GM23248 (cell line): ENCODE measurements at places on chromosomes 16 and 17.

GRCh38 chr16:81500833-81501521 is 56.4 kb downstream of the CMIP start:
- no peak for DNase-seq

DNA sequence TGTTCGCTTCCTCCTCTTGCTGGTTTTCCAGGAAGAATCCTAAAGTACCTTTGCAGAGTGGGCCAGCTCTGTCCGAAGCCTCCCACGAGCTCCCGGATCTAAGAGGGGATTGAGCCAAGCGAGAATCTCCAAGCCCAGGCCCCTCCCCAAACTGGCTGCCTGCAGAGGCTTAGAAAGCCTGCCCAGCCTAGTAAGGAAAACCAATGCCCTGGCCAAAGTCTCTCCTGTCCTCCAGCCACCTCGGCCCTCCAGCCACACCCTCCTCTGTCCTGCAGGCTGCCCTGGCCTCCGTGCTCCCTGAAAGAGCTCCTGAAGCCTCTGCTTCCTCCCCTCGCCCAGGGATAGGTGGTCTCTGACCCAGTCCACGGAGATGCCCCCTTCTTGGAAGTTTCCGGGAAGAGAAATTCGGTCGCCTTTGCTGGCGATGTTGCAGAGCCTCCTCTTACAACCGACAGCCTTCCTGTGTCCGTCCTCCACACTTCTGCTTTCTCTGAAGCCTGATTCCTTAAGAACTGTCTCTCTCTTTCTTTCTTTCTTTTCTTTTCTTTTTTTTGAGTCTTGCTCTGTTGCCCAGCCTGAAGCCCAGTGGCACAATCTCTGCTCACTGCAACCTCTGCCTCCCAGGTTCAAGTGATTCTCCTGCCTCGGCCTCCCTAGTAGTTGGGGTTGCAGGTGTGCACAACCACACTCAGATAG is 54.9 kb upstream of the TOB1 start:
- no peak for DNase-seq

GRCh38 chr17:35915153-35915964 is 15.2 kb downstream of the RDM1 start:
- no peak for DNase-seq

DNA sequence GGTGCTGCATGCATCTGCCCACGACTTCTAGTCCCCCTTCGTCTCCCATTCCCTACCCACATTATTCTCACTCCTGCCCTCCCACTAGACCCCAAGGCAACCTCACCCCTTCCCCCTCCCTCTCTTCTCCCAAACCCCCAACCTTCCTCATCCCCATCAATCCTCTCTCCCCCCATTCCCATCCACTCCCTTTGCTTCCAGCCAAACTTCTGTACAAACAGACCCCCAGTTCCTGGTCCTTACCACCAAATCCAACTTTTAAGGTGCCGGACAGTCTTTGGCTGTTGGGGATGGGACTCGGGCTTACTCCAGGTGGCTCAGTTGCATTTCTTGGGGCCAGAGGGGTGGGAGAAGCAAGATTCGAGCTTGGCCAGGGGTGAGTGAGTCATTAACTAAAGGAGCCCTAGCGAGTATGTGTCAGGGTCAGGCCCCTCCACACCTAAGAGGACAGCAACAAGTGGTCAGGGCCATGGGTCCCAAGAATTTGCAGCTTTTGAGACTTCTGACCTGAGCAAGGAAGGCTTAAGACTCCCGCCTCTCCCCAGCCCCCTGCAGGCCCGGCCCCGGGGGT is at the start of gene SLC38A8:
SLC38A8 (minus strand) TSS at position 488 of the 571 bp plus-strand sequence. CDS start 638 bp downstream, outside the sequence.
- DNase-seq, result no peak

- peak; percentile 53 for DNase-seq
Measured at GRCh38 chr17:44362949-44363612, 572 bp downstream of the FAM171A2 start.

DNA sequence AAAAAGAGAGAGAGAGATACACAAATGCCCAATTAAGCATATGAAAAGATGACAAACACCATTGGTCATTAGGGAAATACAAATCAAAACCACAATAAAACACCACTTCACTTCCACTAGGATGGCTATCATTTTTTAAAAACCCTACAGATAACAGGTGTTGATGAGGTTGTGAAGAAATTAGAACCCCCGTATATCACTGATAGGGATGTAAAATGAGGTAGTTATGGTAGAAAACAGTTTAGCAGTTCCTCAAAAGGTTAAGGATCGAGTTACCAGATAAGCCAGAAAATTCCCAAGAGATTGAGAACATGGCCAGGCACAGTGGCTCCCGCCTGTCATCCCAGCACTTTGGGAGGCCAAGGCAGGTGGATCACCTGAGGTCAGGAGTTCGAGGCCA is 2.8 kb downstream of the P2RX5 start:
- no peak for DNase-seq

DNA sequence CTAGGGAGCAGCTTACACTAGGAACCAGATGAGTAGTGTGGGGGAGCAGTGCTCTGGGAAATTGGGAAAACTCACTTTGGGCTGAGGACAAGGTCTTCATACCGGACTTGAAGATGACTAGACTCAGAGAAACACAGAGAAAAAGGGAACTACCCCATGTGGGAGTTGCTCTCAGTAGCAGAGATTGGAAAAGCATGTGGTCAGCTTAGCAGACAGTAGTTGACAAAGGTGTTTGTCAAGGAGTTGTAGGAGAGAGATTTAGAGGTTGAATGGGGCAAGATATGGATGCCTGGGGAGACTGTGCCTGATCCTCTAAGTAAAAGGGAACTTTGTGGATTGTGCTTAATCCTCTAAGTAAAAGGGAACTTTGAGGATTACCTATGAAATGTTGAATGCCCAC is 194.5 kb upstream of the COX10 start:
- no peak for DNase-seq

DNA sequence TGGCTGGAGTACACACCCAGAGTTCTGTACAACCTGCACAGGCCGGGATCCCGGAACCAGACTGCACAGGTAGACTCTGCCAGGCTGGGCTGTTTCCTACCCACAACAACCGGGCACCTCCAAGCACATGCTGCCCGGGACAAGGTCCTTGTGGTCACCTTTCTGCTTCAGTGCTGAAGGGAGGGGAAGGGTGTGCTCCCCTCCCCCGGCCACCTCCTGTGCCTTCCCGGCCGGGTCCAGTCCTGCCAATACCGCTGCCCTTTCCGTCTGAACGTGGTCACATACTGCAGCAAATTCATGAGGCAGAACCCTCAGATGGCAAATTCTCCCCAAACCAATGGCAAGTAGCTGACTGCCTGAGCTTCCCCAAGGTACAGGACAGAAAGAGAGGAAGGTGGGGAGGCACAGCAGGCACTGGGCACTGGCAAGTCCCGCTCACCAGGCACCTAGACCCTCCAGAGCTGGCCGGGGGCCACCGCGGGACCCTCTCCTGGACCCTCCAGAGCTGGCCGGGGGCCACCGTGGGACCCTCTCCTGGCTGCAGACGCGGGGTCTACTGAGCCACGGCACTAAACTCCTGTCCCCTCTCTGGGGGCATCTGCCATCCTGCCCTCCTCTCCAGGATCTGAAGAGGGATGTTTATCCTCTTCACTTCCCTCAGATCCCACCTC is 22.8 kb downstream of the SLC43A2 start:
- DNase-seq, result no peak

- DNase-seq, result no peak
Measured at GRCh38 chr16:83004868-83005652, 378.3 kb downstream of the CDH13 start.

DNA sequence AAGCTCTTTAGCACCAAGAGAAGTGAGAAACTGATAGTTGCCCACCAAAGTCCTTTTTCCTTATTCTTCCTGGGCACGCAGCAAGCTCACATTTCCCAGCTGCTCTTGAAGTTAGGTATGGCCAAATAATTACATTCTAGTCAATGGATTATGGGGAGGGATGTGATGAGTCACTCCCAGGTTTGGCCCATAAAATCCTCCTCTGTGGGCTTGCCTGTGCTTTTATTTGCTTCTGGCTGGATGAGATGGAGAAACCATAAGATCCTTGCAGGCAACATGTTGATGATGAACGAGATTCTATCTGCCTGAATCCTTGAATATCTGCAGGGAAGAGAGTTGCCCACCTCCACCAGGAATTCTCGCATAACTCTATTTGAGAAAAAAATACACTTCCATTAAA is 568.3 kb upstream of the SALL1 start:
- no peak for DNase-seq

DNA sequence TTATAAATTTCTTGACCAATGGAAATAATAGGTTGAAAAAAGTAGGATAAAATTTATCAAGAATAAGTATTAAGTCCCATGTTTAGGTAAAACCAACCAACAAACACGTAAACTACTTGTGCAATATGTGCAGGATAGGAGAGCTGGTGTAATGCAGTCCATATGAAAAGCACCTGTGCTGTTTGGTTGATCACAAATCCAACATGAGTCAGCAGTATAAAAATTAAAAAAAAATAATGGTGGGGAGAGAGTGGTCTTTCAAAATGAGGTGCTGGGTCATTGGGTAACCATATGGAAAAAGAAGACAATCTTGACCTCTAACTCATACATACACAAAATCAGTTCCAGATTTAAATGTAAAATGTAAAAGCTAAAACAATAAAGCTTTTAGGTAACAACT is 181.8 kb downstream of the HS3ST3B1 start:
- DNase-seq, result no peak

DNA sequence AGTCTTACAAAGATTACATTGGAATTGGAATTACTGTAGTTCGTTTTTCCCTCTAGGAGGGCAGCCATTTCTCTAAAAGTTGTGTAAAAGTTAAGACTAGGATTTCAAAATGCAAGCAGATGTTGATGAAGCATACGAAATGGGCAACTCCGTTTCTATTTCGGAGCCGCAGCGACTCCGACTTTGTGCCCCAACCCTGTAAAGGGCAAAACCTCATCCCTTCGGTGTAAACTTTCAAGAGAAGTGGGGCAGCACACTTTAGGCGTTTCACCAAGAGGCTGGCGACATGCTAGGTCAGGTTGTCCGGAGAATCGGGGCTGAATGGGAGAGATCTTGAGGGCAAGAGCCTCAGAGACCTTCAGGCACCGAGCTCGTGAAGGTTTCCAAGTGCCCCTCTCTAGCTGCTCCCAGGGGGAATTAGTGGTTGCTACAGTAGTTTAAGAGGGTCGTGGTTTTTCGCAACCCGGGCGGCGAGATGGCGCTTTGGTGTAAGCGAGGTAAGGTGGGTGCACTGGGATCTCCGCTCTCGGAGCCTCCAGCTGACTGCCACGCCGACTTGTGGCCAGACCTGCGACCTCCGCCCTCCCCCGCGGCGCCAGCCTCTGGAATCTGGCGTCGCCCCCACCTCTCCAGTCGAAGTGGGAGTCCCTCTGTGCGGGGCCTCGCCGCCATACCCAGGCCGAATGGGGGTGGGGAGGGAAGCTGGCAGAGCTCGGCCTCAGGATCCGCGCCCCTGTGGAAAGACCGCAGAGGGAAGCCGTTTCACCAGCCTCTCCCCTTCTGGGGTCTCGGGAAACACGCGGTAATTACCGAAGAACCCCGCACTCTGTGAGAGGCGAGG is 1.0 kb upstream of the HEXIM2 start:
- DNase-seq, result peak; percentile 82

DNA sequence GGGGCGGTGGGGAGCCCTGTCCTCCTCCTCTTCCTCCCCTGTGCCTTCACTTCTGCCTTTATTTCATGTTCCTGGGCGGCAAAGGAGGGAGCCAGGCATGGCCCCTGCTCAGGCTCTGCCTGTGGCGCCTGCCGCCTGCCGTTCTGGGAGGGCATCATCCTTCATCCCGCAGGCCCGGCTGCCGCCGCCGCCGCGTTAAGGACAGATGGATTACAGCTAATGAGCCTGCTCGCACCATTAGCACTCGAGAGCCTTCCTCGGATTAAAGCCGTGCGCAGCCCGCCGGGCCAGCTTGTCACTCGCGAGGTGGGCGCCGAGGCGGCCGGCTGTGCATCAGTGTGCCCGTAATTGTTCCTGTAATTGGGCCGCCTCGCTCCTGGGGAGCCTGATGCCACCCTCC is 127.7 kb upstream of the GSE1 start:
- DNase-seq, result no peak

GRCh38 chr16:4123616-4124300 is 7.5 kb upstream of the ADCY9 start:
- DNase-seq, result peak; percentile 27

- DNase-seq, result peak; percentile 59
Measured at GRCh38 chr17:58703137-58703915, 10.9 kb downstream of the RAD51C start.

- peak; percentile 47 for DNase-seq
Measured at GRCh38 chr17:45016823-45017222, 34.6 kb downstream of the DCAKD start.

- DNase-seq, result peak; percentile 51
Measured at GRCh38 chr17:17568772-17569195, 22.7 kb downstream of the PEMT start.

DNA sequence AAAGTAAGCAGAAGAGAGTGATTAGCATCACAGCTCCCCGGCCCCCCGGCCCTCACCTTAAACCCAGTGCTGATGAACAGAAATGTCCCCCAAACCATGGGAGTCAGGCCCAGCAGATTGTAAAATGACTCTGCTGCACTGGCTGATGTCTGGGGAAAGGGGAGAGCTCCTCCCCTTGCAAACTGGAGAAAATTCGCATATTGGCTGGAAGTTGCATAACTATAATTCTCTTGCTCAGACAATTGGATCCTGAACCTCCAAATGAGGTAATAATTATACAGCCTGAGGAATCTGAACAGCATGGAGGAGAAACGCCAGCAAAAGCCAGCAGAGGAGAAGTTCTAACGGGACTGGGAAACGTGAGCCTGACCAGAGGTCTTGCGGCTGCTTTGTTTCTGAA is 109.7 kb downstream of the C16orf95 start:
- DNase-seq, result peak; percentile 92

DNA sequence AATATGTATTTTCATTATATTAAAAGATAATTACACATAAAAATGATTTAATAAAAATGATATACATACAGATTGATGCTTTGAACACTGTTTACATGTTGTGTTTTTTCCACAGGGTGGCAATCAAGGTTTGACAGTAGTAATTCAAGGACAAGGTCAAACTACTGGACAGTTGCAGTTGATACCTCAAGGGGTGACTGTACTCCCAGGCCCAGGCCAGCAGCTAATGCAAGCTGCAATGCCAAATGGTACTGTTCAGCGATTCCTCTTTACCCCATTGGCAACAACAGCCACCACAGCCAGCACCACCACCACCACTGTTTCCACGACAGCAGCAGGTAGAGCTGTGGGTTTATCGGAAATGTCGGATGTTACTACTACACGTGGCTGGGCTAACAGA is 52.2 kb downstream of the C17orf58 start:
- no peak for DNase-seq

DNA sequence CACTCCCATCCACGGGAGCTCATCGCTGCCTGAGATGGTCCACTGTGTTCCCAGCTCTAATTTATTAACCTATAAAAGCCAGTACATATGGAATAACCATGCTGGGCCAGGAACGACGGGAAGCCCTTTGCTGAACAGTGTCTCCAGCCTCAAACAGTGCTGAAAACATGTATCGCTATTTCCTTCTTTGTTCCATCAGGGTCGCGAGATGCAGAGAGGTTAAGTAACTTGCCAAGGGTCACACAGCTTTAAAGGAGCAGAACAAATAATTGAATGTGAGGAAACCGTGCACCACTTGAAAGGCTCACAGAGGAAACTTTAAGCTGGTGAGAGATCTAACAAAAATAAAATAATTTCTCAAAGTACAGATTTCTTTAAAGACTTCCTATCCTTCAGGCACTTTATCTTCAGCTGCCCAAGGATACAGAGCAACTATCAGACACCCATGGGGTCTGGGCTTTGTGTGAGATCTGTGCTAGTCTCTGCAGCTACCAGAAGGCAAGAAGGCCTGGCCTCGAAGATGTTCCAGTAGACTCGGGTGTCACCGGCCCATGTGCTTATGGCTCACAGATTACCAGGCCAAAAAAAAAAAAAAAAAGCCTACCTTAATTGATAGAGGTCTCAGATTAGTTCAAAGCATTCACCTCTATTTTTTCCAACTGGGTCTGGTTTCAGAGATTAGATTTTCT is 207.8 kb upstream of the FOXF1 start:
- no peak for DNase-seq
